ENCODE measurements at places on chromosomes 4 and X. TPM values are rescaled to one million over a fixed set of nuclear protein-coding genes. Genes with fewer than 3 reads are reported as not detected.

The DCAF8L2 gene
- total RNA-seq, result not detected

DNA sequence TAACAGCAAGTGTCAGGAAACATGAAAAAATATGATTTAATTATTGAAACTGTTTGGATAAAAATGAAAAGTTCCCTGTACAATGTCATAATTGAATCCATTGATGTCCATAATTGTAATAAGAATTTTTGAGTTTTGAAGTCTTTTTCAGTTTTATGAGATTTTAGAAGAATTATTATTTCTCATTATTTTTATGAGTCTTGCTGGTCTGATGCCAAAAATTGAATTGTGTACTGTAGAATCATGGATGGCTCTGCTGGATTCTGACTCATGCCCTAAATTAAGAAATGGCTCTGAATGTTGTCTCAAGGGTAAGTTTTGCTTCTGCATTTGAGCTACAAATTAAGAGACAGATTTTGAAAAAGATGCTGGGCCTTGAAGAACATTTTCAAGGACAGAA is 132.8 kb upstream of the MAP9 start:
- no peak for DNase-seq

DNA sequence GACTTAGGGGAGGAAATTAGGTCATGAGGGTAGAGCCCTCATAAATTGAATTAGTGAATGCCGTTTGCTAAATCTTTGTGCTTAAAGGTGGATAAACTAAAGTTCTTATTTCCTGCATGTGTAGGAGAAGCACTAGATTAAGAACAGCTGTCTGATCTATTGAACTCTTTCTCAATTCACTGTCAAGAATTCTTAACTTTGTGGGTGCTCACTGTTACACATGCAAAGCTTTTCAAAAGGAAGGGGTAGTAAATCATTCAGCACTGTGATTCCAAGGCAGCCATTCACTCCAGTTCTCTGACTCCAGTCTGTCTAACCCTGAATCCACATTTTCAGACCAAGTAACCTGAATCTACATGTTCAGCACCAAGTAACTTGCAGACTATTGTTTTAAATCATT is 1520.1 kb downstream of the PCDH18 start:
- no peak for DNase-seq

The ESX1 gene
- total RNA-seq, result not detected
